Pancreas (tissue), 10 donors: ENCODE measurements at places on chromosomes 12 and 14. TPM values are rescaled to one million over a fixed set of nuclear protein-coding genes. Genes with fewer than 3 reads are reported as not detected.

The AQP2 gene
- not detected for total RNA-seq

The TRHDE gene
- 28.8 TPM for total RNA-seq

- no peak for DNase-seq
These were observed 56.9 kb downstream of the FOS start for GRCh38 chr14:75335571-75335970.

- peak; percentile 74 for DNase-seq
These were observed 3.2 kb upstream of the DYNC1H1 start for GRCh38 chr14:101961011-101961721.

DNA sequence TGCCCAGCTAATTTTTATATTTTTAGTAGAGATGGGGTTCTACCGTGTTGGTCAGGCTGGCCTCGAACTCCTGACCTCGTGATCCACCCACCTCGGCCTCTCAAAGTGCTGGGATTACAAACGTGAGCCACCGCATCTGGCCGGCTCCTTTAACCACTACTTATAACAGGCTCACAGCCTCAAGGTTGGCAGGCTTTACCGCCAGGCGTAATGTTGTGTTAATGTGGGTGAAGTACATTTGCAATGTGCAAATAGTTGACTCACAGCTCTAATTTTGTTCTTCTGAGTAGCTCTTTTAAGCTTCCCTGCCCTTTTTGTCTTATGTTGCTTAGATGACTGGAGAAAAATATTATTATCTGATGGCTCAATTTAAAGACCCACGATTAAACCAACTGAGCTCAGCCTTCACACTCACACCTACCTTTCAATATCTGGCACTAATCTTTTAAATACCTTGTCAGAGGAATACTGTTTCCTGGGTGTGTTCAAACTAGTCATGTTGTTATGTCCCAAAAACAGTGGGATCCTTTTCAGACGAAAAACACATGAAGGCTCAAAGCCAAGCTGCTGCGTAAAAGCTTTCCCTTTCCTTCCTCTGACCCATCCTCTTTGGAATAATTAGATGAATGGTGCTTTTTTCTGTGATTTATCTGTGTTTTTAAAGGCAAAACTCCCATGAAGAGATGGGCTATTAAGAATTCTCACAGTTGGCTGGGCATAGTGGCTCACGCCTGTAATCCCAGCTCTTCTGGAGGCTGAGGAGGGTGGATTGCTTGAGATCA lies 57.2 kb upstream of the USP44 start:
- peak; percentile 76 for DNase-seq
